Stimulated activated CD8-positive, alpha-beta memory T cell treated with anti-CD3 and anti-CD28 coated beads, Interleukin-7, amount 100 ng/mL, for 4 hours (primary cell): ENCODE measurements at places on chromosomes 3 and 15.

- no peak for DNase-seq
Observed at GRCh38 chr3:114804099-114804498, 343.0 kb downstream of the ZBTB20 start.

DNA sequence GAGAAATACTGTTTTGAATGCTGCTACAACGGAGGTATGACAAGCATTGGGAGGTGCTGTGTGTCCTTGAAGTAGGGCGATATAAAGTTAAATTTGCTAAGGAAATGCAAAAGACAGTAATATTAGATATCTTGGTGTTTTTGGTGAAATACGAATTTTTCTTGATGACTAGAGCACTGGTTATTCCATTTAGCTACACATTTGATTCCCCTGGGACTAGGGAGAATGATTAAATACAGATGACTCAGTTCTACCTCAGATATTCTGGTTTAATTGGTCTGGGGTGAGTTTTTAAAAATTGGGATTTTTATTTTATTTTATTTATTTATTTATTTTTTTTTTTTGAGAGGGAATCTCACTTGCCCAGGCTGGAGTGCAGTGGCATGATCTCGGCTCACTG, 18.7 kb upstream of the GADL1 start:
- DNase-seq = no peak

DNA sequence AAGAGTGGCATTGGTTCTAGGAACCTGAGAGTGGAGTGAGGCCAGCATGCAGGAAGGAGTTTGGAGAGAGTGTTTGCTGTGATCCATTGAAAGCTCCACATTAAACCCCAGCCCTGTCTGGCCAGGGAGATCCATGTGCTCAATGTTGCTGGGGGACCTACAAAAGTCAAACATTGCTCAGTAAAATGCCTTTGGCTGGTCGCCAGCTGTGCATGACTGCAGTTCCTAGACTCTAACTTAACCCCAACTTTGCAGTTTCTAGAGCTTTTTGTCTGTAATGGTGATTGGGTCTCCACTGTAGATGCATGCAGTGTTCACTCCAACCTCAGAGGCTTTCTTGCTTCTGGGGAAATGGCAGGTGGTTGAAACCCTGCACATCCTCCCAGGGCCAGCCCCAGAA, 99.7 kb upstream of the ABHD17C start:
- DNase-seq = no peak

- no peak for DNase-seq
Observed at GRCh38 chr15:93820566-93820965, 410.8 kb upstream of the MCTP2 start.

GRCh38 chr15:83200589-83200988, 7.0 kb downstream of the HDGFL3 start:
- no peak for DNase-seq

DNA sequence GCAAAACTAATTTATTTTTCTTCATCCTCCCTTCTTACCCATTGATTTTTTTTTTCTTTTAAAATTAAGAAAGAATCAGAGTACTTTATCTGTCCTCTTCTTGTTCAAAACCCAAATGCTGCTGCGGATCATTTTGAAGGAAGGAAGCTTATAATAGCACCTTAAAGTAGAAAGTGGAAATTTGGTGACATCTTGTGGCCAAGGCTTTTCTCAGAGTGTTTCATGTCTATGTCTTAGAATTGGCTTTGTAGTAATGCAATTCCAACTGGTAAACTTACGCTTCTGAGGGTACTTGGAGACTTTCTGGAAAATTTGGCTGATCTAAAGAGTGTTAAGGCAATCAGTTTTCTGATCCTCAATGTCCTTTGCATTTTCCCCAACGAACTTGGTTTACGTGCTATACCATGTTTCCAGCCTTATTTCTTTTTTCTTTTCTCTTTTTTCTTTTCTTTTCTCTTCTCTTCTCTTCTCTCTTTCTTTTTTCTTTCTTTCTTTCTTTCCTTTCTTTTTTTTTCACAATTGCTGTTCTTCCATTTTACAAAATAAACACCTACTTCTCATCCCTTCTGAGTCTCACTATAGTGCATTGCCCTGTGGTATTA, 30.7 kb downstream of the C3orf38 start:
- DNase-seq = no peak

GRCh38 chr15:68818066-68818768, 2.5 kb downstream of the ANP32A start:
- DNase-seq = peak; percentile 68

GRCh38 chr15:47473106-47473725, 244.1 kb upstream of the SEMA6D start:
- no peak for DNase-seq

DNA sequence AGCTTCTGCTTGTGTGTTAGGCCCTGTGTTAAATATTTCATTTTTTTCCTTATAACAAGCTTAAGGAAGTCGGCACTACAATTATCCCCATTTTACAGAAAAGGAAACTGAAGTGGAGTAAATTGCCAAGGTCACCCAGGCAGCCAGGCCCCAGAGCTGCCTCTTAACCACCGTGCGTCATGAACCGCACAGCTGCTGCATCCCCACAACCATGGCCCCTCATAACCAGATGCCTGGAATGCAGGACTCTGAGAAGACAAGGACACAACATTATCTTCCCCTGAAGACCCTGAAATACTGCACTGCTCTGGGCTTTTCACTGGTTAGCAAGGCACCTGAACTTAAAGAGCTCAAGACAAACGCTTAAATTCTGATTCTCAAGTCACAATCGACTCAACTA, 14.6 kb downstream of the LRIG1 start:
- no peak for DNase-seq

- DNase-seq = no peak
Observed at GRCh38 chr15:94921936-94922335, 690.6 kb downstream of the MCTP2 start.

GRCh38 chr3:66236281-66236680, 15.5 kb downstream of the SLC25A26 start:
- DNase-seq = no peak

DNA sequence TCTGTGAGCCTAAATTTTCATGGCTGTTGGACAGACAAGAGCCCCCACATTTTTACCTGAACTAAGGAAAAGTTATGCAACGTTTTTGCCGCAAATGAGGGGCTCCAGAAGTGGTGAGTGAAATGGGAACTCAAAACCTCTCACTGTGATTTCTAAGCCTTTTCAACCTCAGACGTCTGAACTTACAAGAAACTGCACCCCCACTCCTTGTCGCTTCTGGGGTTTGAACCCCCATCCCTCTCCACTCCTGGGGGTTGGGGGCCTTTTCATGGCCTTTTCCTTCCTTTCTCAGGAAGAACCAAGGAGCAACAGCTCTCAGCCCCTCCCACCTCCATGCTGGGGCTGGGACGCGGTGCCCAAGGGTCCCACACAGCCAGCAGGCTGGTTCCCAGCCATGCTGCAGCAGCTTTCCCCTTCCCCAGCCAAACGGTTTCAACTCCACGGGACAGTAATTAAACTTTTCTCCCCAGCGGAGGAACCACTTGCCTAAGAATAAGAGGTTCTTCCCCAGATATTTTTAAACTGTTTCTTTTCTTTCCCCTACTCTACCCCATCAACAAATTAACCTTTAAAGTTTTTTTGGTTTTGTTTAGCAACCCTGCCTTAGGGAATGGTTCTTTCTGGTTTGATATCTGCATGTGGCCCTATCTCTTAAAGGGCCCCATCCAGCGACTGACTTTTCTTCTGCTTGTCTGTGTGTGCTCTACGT, 387.6 kb upstream of the CBLB start:
- no peak for DNase-seq

GRCh38 chr3:172673210-172673679, 37.6 kb downstream of the NCEH1 start:
- DNase-seq = peak; percentile 3

DNA sequence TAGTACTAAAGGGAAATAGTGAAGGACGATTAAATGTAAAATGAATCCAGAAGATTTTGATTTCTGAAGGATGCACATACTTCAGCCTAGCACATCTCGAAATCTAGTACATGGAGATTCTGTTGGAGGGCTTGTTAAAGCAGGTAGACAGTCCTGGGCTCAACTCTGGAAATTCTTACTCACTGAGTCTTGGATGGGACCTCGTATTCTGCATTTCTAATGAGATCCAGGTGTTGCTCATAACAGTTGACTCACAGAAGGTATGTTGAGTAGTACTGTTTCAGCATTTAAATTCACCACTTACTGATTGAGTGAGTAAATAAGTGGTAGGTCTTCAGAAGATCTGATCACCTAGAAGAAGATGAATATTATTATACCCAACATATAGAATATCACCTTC, 623.4 kb upstream of the SGO1 start:
- DNase-seq = no peak

DNA sequence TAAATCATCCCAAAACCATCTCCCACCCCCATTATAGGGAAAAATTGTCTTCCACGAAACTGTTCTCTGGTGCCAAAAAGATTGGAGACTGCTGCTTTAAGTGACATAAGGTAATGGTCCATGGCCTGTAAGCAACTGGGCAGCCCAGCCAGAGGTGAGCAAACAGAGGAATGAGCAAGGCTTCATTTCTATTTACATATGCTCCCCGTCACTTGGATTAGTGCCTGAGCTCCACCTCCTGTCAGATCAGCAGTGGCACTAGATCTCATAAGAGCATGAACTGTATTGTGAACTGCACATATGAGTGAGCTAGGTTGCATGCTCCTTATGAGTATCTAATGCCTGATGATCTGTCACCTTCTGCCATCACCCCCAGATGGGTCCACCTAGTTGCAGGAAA, 1159.8 kb upstream of the ALCAM start:
- no peak for DNase-seq

DNA sequence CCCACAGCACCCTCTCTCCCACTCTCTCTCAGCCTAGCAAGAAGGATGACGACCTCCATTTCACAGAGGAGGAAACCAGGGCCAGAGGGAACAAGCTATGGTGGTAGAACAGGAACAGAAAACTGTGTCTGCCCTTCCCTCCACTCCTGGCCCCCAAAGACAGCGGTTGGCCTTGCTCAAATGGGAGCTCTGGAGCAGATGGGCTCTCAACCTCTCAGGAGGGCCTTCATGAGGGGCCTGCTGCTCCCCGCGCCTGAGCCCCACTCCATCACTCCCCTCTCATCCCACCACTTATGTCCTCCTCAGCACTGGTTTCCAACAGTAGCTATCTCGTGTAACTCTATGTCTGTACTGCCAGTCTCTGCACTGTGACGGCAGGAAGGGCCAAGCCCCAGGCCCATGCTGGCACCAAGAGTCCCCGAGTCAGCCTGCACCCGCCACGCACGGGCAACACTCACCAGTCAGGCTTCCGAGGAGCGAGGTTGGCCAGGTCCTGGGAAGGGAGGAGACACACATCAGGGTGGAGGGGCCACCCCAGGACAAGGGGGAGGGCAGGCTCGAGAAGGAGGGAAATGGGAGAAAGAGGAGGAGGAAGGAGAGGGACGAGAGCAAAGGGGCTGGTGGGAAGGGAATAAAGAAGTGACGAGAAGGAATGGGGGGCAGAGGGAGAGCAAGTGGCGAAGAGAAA, 45.5 kb downstream of the PTH1R start:
- no peak for DNase-seq

GRCh38 chr3:103295974-103296570, 861.3 kb downstream of the ZPLD1 start:
- no peak for DNase-seq

GRCh38 chr3:14274612-14274936, 96.0 kb downstream of the LSM3 start:
- no peak for DNase-seq

DNA sequence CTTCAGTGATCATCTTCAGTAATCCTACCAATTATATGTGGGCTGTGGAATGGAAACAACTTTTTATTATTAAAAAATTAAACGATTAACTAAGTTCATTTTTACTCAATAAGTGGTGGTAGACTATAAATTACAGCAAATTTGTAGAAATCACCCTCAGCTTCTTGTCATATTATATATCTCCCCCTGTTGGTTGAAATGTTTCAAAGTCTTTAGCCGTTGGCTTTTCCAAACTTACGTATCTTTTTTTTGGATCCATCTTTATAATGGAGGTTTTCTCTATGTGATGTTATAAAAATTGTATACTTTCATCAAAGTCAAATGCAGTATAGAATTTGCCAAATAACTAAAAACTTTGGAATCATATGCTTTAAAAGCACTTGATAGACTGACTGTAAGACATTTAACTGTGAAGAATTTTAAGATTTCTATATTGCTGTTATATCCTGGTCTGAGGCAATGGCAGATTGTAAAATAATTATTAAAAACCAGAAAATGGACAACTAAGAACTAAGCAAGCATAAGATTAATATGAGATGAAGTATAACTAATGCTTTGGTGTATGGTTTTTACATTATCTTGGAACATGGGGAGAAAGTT, 44.7 kb downstream of the ATP11B start:
- no peak for DNase-seq

DNA sequence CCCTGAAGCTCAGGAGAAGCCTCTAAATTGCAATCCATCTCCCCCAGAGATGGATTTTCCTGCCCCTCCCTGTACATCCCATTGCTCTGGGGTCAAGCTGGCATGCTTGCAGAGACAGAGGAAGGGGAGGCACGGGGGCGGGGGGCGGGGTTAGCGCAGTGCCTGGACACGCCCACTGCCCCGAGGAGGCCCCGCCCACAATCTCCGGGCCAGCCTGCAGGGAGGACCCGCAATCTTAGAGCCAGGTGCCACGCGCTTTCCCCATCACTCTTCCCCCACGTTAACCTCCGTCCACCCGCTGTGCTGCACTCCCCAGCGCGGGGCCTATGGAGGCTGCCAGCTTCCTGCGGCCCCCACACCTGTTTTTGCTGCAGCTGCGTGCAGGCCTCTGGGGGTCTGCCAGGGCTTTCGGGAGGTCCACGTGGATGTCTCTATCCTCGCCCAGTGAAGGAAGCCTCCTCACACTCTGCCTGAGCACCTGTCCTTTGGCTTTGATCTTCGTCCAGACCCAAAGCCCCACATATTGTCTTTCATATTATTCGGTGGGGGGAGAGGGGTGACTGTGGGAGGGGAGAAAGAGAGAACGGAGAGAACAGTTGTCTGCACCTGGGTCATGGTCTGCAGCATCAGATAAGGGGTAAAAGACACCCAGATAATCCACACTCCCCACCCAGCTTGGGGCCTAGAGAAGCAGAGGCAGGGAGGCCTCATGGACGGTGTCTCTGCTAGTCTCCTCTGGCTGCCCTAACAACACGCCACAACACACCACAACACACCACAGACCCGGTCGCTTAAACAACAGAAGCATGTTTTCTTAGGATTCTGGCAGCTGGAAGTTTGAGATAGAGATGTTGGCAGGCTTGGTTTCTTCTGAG, 118.0 kb upstream of the MEF2A start:
- DNase-seq = no peak

DNA sequence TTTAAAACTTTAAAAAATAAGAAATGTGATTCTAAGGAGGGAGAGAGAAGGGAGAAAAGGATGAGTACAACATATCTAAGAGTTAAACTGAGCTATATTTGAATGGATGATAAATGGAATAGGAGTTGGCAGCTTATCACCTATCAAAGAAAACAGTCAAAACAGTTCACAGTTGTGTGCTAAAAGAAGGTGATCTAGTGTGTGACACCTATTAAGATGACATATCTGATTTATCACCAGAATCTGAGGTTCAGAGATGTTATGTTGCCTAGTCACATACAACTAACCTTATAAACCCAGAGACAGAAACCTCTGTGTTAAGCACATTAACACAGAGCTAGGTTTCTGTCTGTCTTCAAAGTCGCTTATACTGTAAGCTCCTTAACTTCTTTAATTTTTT, 3.0 kb downstream of the ATP13A3 start:
- no peak for DNase-seq

GRCh38 chr3:133655731-133656515, 5.8 kb downstream of the TOPBP1 start:
- no peak for DNase-seq

GRCh38 chr15:38029736-38030135, 95.3 kb downstream of the TMCO5A start:
- DNase-seq = no peak
